ENCODE measurements at places on chromosomes 6 and 20.

GRCh38 chr20:12717061-12717460 is 291.7 kb upstream of the SPTLC3 start:
- DNase-seq = no peak

DNA sequence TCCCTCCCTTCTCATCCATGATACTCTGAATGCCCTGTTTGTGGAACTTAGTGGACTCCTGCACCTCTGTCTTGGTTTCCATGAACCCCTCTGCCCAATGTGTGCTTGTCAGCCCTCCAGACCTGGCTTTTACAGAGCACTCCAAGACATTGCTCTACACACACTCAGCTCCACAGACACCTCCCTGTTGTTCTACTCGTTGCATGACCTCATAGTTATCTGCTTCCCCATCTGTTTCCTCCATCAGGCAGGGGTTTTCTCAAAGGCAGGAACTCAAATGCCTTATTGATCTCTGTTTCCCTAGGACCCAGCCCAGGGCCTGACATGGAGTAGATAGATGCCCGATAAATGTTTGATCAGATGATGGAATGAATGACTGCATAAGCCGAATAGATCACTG is 13.3 kb downstream of the PLCG1 start:
- no peak for DNase-seq

DNA sequence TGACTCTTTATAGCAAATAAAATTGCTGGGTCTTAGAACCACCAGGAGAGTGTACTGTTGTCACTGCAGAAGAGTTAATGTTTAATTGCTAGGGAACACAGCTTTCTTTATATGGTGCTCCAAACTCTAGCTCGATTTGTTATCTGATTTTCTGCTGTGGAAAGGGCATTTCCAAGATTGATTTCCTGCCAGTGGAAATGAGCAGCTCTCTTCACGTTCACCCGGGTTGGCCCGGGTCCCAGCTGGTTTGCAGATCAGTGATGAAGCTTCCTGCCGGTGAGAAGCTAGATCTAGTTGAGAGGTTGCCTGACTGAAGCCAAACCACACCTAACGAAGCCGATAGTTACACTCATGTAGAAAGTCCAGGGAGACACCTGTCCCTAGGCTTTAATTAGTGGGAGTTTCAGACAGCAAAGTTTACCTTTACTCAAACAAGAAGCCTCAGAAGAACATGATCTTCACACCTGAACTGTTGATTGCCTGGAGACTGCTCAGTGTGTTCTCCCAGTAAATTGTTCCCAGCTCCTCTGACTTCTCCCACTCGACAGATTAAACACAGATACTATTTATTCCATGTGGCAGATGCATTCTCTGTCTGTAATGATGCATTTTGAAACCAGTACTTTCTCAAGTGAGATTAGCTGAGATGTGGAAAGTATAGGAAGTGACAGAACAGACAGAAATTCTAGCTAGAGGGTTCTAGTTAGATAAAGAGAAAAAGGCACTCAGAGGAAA is 27.8 kb downstream of the PAQR8 start:
- peak; percentile 40 for DNase-seq

- DNase-seq = no peak
Observed at GRCh38 chr20:51337126-51337805, 205.3 kb downstream of the NFATC2 start.

DNA sequence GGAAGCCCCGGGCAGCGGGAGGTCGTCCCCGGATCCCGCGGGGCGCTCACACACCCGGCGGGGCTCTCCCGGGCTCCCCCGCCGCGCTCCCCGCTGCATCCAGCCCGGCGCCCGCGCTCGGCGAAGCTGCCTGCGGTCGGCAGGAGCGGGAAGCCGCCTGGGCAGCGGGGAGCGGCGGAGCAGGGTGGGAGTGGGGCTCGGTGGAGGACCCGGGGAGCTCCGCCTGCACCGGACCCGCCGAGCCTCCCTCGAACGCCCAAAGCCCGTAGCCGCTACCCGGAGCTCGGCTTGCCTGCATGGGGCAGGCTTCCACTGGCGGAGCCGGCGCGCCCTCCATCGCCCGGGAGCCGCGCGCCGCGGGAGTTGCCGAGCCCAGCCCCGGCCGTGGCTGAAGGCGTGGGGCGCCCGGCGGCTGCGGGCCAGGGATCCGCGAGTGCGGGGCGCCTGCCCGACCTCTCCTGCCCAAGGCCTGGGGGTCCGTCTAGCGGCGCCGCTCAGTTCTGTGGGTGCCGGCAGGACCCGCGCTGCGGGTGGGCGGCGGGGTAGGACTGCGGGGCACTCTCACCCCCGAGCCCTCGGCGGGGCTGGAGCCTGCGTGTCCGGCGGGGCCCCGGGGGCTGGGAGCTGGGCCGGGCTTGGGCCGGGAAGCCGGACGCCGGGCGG is 671 bp downstream of the CDH4 start:
- DNase-seq = no peak

- no peak for DNase-seq
Observed at GRCh38 chr6:110322151-110322873, 35.8 kb downstream of the METTL24 start.

- peak; percentile 56 for DNase-seq
Observed at GRCh38 chr6:26327450-26328264, 37.3 kb upstream of the BTN3A2 start.

GRCh38 chr6:170244721-170245474 is 46.0 kb downstream of the DLL1 start:
- no peak for DNase-seq
